ENCODE measurements at places on chromosomes 2 and 18.
A peak's percentile ranks its signal among the peaks of the same experiment; 100 is the strongest.

GRCh38 chr18:62690236-62690815 lies 25.0 kb upstream of the PHLPP1 start:
- no peak for DNase-seq

DNA sequence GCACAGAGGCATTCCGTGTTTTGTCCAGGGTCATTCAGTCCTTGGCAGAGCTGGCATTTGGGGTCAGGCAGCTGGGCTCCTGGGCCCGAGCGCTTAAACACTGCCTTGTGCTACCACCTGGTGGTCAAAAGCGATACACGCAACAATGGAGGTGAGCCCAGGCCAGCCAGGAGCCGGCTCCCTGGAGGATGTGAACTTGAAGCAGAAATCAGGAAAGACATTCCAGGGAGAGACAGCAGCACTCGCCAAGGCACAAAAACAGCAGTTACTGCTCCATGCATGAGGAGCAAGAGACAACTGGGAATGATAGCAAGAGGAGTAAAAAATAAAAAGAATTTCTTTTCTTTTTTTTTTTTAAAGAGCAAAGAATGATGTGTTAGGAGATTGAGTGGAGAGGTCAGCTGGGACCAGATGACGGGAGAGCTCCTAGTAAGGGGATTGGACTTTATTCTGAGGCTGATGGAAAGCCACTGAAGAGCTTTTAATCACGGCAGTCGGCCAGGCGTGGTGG lies 20.7 kb downstream of the SCYGR8 start:
- DNase-seq: peak; percentile 72

DNA sequence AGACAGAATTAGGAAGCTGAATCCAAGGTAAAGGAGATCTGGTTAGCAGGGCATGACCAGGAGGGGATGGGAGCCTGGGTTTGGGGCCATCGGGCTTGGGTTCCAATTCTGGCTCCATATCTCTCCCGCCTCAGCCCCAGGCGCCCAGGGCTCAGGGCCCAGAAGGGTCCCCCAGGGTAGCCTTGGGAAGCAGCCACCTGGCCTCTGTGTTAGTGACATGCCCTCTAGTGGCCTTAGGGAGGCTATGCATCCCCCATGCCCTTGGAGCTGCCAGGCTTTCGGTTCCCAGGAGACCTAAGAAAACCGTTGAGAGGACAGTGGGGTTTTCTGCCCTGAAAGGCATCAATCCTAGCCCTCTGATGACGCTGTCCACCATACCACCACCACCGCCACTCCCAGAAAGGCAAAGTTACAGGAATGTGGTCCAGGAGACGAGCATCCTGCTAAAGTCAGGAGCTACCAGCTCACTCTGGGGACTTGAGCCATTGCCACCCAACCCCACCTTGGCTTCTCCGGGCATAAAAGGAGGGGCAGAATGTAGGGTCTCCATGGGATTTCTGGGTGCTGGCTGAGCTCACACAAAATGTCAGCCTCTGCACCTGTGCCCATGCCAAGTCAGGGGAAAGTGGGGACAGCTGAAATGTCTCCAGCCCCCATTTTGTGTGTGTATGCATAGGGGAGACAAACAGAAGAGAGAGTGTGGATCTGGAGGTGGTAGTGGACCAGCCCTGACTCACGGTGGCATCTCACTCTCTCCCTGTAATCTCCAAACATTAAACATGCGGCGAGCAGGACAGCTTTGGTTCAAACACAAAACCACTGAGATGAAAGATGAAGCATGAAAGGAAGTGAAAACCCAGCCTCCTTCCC lies 56.5 kb downstream of the EMX1 start:
- DNase-seq: peak; percentile 46

DNA sequence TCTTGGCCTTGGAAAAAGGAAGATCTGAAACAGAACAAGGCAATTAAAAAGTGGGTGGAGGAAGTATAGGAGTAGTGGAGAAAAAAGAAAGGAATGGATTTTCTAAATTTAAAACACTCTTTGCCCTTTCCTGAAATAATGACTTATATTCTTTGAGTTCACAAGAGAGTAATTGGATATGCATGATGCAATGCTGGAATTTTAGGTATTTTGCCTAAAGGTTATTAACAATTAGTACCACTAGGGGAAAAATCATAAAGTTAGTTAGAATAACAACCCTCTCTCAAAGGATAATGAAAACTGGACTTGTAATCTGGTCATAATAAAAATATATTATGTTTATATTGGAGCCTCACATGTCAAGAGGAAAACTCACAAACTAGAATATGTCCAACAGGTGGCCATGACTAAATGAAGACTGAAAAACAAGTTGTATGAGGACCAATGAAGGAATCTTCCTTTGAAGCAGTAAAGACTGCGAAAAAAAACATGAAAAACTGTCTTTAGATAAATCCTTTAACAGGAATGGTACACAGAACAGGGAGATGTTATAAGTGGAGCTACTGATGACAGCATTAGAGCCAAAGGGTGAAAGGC lies 281.8 kb downstream of the NCKAP5 start:
- DNase-seq: no peak

DNA sequence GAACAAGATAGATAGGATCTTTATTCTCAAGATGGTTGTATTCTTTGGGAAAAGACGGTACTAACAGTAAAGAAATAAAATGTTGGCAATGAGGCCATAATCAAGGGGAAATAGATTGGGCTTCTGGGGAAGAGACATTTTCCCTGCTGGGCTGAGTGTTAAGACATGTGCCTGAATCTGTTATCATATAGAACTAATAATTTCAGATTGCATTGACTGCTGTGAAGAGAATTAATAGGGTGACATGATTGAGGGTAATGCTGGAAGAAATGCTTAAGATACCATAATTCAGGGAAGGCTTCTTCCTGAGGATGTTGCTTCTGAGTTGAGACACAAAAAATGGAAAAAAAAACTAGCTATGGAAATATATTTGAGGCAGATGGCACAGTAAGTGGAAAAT lies 105.0 kb downstream of the PTH2R start:
- DNase-seq: no peak

GRCh38 chr2:161418275-161418714 lies 2.2 kb downstream of the TBR1 start:
- no peak for DNase-seq

GRCh38 chr2:202039278-202040078 lies 5.8 kb downstream of the FZD7 start:
- DNase-seq: no peak

DNA sequence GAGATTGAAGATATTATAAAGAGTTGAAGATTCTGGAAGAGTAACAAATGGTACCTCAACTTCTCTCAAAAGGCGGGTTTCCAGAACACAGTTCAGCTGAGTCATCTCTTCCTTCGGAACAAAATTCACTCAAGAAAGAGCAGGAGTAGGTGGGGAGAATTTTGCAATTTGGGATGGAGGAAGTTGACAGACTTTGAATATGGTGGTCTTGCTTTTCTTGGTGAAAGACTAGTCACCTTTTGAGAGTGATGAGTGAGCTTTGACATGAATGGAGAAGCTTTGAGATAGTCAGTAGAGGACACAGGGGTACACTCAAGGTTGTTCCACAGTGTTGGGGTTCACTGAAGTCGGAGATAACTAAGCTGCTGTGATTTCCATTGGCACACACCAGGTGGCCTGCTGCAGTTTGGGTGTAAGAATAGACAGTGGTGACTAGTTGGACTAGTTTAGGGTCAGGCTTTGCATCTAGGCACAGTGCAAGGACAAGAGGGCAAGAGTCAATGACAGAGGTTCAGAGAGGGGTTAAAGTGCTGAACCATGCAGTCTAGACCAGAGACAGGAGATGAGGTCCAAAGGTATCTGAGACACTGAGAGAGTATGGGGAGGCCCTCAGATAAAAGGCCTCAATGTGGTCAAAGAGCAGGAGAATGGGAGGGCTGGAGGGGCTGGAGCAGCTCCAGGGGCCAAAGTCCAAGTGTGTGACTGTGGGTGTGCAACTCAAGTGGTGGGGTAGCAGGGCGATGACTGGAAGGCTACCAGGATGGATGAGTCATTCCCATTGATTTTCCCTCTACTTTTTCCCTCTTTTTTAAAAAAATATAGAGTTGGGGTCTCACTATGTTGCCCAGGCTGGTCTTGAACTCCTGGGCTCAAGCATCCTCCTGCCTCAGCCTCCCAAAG lies 7.7 kb downstream of the CCL20 start:
- no peak for DNase-seq

DNA sequence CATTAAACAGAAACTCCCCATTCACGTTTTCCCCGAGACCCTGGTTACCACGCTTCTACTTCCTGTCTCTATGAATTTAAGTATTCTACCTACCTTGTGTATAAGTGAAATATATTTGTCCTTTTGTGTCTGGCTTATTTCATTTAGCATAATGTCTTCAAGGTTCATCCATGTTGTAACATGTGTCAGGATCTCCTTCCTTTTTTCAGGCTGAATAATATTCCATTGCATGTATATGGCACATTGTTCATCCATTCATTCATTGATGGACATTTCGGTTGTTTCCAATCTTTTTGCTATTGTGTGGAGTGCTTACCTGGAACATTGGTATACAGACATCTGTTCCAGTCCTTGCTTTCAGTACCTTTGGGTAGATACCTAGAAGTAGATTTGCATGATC lies 18.2 kb upstream of the CABYR start:
- no peak for DNase-seq

DNA sequence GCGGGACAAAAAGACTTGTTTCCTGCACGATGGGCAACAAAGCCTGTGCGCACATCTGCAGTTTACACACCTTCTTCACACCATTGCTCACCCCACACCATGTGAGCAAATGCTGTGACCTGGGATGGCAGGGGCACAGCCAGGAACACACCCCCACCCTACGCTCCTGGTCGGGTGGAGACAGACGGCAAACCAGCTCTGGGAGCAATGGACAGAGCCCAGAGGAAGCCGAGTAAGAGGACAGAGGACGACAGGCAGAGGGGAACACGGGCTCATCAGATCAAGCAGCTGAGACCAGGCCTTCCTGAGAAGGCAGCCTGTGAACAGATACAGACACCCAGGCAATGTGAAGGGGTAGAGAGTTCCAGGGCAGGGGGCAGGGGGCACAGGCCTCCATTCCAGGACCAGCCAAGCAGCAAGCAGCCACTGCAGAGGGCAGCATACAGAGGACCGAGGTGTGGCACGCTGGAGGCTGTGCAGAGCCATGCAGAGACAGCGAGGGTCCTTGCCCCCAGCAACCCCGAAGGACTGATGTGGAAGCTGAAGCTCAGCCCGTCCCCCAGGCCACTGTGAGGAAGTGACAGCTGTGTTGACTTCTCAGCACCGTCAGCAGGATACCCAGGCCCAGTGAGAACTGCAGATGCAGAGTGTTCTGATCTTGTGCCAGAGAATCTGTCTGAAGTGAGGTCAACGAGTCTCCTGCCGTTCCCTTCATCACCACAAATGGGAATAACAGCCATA lies 46.2 kb downstream of the PARD6G start:
- DNase-seq: no peak

- DNase-seq: peak; percentile 48
Observed at GRCh38 chr2:65363879-65364666, 68.3 kb downstream of the SPRED2 start.

GRCh38 chr2:170330881-170331280 lies 152.9 kb downstream of the MYO3B start:
- DNase-seq: no peak

DNA sequence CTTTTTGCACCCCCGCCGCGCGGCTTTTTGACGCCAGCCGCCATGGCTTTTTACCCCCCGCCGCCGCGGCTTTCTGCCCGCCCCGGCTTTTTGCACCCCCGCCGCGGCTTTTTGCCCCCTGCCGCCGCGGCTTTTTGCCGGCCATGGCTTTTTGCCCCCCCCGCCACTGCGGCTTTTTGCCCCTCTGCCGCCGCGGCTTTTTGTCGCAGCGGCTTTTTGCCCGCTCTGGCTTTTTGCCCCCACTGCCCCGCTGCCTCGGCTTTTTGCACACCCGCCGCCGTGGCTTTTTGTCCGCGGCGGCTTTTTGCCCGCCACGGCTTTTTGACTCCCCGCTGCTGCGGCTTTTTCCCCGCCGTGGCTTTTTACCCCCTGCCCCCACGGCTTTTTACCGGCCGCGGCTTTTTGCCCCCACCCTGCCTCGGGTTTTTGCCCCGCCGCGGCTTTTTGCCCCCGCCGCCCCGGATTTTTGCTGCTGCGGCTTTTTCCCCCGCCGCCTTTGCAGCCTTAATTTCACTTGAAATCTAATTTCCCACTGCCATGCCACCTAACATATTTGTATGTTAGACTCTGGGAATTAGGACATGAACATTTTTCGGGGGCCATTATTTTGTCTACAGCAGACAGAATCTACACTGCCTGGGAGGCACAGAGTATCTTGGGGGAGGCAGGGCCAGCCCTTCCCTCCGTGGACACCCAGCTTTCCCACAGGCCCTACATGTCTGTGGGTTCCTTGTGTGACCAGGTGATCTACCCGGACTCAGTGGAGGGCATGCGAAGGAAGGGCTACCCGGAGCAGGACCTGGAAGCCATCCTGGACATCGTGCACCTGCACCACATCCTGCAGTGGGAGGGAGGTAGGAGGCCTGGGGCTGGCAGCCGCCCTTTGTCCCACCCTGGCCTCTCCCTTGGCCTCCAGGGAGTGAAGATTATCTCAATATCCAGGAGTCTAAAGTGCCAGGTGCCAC lies 3031.0 kb upstream of the TEKT4 start:
- no peak for DNase-seq

DNA sequence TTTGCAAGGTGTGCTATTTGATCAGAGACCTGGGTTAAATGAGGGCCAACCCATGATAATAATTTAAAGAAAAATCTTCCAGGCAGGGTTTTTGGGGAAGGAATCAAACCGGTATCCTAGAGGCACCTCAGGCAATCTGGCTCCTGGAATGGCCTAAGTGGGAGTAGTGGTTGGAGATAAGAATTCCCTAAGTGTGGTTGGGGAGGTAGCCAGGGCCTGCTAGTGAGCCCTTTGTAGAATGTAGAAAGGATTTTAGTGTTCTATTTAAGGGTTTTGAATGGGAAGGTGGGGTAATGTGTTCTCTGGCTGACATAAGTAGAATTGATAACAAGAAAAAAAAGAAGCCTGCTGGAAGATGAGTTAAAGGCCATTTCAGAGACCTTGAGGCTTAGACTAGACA lies 422.2 kb downstream of the XIRP2 start:
- DNase-seq: no peak

DNA sequence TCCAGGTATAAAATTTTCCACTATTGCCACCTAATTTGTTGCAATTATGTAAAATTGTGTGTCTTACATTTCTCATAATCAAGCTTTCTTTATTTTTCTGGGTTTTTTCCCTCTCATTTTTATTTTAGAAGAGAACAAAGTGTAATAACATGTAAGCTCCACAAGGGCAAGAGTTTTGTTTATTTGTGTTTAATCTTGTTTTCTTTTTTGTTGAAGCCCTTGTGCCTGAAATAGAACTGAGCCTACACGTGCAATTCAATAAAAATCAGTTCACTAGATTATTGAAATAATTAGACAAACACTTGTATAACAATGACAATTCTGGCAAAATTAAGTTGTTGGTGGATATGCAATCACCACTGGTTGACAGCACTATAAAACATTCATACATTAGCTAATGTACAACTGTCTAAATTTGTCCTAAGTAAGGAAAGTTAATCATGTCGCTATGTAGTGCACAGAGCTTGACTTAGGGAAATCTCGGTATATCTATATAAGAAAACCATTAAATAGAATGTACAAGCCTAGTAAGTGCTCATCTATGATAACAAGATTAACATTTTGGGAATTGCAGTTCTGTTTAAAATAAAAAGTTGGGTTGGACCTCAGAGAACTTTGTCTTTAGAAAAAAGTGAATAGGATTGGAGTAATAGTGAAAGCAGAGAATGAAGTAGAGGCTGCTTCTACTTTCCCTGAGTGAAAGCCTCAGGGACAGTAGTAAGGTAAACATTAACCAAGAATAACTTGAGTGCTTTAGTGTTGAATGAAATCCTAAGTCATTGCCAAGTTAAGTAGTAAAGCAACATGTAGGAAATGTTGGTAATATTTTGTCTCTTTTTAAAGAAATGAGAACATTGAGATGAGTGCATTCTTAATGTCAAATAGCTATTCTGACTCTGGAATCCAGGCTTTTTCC lies 37.4 kb upstream of the NOL4 start:
- no peak for DNase-seq

GRCh38 chr18:55907453-55908175 lies 319.6 kb upstream of the TCF4 start:
- DNase-seq: no peak
